ENCODE measurements at places on chromosomes 11 and 22. TPM values are rescaled to one million over a fixed set of nuclear protein-coding genes. Genes with fewer than 3 reads are reported as not detected.

Gene RBFOX2
- 3.9 TPM for total RNA-seq

Gene DGAT2
- 7.3 TPM for total RNA-seq

Gene GLYATL1
- total RNA-seq, result not detected

Gene MRPL48
- total RNA-seq, result 67.2 TPM

Gene OSBP2
- 2.1 TPM for total RNA-seq

Gene CHRDL2
- not detected for total RNA-seq

Gene PDXP
- total RNA-seq, result 49.3 TPM

Gene ZNF215
- 3.4 TPM for total RNA-seq

Gene RRP7A
- 141 TPM for total RNA-seq

Gene OR52A1
- not detected for total RNA-seq

Gene SLC22A9
- total RNA-seq, result not detected

Gene MIOX
- 0.21 TPM for total RNA-seq

Gene PRG3
- total RNA-seq, result not detected

Gene MYOD1
- not detected for total RNA-seq

Gene C11orf91
- total RNA-seq, result not detected

Gene DRD4
- total RNA-seq, result 0.28 TPM

Gene GP1BB
- total RNA-seq, result not detected

Gene GLYAT
- not detected for total RNA-seq

Gene FDXACB1
- 8.8 TPM for total RNA-seq

Gene CDC42BPG
- total RNA-seq, result 0.05 TPM

Gene PLXNB2
- 9.5 TPM for total RNA-seq

Gene SLC3A2
- total RNA-seq, result 379 TPM

Gene OR2AT4
- total RNA-seq, result not detected

Gene TOMT
- not detected for total RNA-seq

Gene HSPB2
- total RNA-seq, result not detected

Gene PACS1
- 90.9 TPM for total RNA-seq
